ENCODE measurements at places on chromosomes 4 and X.

DNA sequence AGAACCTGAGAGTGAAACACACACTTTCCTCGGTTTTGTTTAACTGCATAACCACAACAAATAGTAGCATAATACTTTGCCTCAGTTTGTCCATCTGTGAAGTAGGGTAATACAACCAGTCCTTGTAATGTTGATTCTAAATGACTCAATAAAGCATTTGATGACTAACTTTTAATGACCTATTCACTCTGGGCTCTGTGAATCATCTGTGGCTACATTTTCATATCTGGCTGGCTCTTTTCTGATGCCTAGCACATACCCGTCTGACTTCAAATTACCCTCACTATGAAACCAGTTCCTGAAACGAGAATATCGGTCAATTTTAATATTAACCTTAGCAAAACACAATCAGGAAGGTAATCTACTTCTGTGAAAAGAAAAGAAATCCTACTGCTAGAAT, 151.0 kb downstream of the SH2D1A start:
- DNase-seq: no peak

DNA sequence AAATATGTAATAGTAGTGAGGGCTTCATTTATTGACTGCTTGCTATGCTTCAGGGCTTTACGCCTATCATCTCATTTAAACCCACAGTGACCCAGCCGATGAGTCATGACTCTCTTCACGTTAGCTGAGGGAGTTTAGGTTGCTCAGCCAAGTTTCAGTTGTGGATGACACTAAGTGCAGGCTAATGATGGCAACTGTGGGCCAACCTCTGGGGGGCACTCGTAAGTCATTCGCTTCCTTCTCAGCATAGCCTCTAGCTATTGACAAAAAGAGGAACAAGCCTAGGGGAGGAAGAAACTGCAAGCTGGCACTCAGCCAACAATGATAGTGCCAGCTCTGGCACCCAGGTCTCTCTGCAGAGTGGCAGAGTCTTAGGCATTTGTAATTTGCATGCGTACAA, 325.0 kb downstream of the ARHGAP10 start:
- peak; percentile 9 for DNase-seq

GRCh38 chr4:146343199-146343598, 128.9 kb downstream of the REELD1 start:
- DNase-seq: no peak

DNA sequence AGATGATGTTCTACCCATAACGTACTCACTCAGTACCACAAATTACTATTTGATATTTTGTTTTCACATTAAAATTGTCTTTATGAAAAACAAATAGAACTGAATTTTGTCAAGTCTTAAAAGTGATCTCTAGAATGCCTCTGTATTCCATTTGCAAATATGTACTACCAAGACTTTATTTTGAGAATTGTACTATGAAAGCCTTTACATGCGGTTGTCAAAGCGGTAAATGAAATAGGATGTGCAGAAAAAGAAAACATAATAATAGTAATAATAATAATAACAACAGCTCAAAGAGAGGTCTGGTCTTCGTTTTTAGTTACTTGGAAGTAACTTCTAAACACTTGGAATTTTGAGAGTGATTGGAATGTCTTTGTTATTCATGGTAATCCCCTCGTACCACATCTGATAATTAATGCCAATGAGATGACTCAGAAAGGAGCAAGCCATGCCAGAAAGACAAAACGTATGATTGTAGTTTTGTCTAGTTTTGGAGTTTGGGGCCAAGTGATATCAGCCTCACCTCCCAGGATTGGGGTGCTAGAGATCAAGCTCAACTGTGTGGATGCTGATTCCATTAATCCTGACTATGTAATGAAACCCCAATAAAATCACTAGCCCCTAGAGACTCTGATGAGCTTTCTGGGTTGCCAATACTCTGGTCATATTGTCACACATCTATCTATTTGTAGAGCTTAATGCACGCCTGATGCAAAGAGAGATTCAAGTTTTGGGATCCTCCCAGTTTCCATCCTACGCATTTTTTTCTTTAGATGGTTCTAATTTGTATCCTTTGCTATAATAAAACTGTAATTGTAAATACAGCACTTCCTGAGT, 20.2 kb upstream of the CTSO start:
- DNase-seq: no peak

GRCh38 chrX:71216485-71216884, 6.5 kb upstream of the GJB1 start:
- no peak for DNase-seq

GRCh38 chr4:81436941-81437574, 34.6 kb downstream of the RASGEF1B start:
- no peak for DNase-seq

- DNase-seq: no peak
Measured at GRCh38 chr4:42397635-42398170, 415 bp downstream of the SHISA3 start.

GRCh38 chrX:101619364-101619763, 1.6 kb upstream of the ARMCX6 start:
- no peak for DNase-seq
